ENCODE measurements at places on chromosomes 7 and 10. TPM values are rescaled to one million over a fixed set of nuclear protein-coding genes. Genes with fewer than 3 reads are reported as not detected.

GRCh38 chr10:45353186-45353585 lies 20.8 kb upstream of the ALOX5 start:
- H3K27ac ChIP-seq, result no peak overlapping the region
- H3K36me3 ChIP-seq, result no peaks in the 10 kb centered on the region
- H3K4me3 ChIP-seq, result no peak overlapping the region
- DNase-seq, result no peak
- no peaks in the 10 kb centered on the region for H3K27me3 ChIP-seq
- no peaks in the 10 kb centered on the region for H3K4me1 ChIP-seq

DNA sequence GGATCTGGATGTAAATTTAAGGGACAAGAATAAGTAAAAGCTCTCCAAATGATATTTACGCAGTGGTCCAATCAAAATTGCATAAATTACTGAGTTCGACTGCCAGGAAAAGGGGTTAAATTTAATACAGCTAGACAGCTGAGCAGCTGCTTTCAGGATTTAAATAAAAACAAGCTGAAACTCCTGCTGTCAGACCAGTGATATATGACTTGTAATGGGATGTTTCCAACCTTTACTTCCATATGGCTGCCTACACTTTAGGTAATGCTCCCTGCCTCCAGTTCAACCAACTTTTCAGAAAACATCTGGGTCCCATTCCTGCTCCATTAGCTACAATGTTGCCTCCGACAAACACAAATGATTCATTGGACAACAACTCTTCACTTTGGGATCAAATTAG lies 326.3 kb upstream of the DGKB start:
- no peak overlapping the region for H3K4me3 ChIP-seq
- no peak for DNase-seq
- H3K27ac ChIP-seq, result no peak overlapping the region
- H3K27me3 ChIP-seq, result no peaks in the 10 kb centered on the region
- H3K4me1 ChIP-seq, result no peaks in the 10 kb centered on the region

GRCh38 chr10:110017907-110018306 lies 10.1 kb downstream of the ADD3 start:
- H3K4me1 ChIP-seq, result no peaks in the 10 kb centered on the region
- no peak overlapping the region for H3K4me3 ChIP-seq
- H3K36me3 ChIP-seq, result no peaks in the 10 kb centered on the region
- no peak overlapping the region for H3K27ac ChIP-seq
- H3K27me3 ChIP-seq, result no peaks in the 10 kb centered on the region

GRCh38 chr10:101895781-101896180 lies 52.2 kb upstream of the KCNIP2 start:
- no peaks in the 10 kb centered on the region for H3K27me3 ChIP-seq
- DNase-seq, result no peak
- no peak overlapping the region for H3K27ac ChIP-seq
- H3K4me3 ChIP-seq, result no peak overlapping the region
- no peaks in the 10 kb centered on the region for H3K36me3 ChIP-seq
- no peaks in the 10 kb centered on the region for H3K4me1 ChIP-seq

DNA sequence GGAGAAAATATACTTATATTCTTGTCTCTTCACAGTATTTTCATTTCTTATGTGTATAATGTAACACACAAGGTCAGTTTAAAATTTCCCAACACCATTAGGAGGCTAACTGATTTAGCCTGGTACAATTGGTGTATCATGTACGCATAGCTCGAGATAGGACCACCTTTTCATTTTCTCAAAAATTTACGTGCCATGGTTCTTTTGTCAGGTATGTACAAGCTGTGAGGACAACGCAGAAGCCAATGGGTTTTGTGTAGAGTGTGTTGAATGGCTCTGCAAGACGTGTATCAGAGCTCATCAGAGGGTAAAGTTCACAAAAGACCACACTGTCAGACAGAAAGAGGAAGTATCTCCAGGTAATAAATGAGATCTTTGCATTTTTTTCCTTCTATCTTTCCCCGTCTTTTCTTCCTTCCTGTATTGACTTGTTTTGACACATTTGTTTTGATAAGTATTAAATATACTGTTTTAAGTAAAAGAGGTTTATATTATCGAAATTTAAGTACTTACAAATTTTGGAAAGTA lies 55.0 kb downstream of the TRIM24 start:
- no peaks in the 10 kb centered on the region for H3K36me3 ChIP-seq
- DNase-seq, result no peak
- no peak overlapping the region for H3K27ac ChIP-seq
- no peaks in the 10 kb centered on the region for H3K27me3 ChIP-seq
- H3K4me3 ChIP-seq, result no peak overlapping the region
- H3K4me1 ChIP-seq, result no peaks in the 10 kb centered on the region

- no peak for DNase-seq
- H3K27ac ChIP-seq, result no peak overlapping the region
- no peaks in the 10 kb centered on the region for H3K4me1 ChIP-seq
- no peaks in the 10 kb centered on the region for H3K36me3 ChIP-seq
- no peaks in the 10 kb centered on the region for H3K27me3 ChIP-seq
- no peak overlapping the region for H3K4me3 ChIP-seq
Measured at GRCh38 chr7:1446620-1447032, 12.6 kb downstream of the MICALL2 start.

DNA sequence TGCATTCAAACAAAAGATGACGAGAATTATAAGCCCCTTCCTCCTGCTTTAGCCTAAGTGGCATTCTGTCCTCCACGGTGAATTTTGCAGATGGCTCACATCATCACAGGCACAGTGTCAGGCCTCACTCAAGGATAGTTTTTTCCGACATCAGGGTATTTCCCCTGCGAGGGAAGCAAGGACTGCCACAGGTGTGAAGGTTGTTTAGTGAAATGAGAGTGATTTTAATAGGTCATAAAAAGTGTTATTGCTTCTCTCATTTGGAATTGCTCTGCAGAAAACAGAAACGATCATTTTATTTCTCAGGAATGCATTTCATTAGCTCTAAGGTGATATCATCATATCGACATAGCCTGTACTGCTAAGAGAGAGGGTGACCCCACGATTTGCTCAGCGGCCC lies 128.7 kb upstream of the LANCL2 start:
- no peak for DNase-seq
- H3K27me3 ChIP-seq, result no peaks in the 10 kb centered on the region
- no peak overlapping the region for H3K4me3 ChIP-seq
- H3K4me1 ChIP-seq, result no peaks in the 10 kb centered on the region
- no peaks in the 10 kb centered on the region for H3K36me3 ChIP-seq

DNA sequence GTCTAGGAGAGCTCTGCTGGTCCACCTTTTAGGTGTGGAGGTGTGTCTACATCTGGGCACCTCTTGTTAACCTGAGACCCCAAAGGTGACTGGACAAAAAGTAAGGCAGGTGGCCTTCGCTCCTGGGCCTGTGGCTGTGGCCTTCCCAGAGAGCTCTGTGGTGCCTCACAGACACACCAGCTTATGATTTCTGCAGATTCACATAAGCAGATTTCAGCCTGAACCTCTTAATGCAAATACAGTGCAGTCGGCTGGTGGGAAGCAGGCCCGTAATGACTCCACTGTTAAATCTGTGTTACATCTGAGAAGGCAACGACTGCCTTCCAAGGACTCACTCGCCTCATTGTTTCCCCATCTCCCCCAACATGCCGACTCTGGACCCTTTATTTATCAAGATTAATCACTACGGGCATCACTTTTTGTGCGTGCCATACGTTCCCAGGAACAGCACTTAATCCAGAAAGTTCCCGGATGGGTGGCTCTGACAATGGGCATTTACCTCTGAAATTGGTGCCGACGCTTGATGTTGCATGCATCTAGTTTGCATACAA lies 119.8 kb downstream of the EBF3 start:
- H3K4me3 ChIP-seq, result no peak overlapping the region
- no peaks in the 10 kb centered on the region for H3K27me3 ChIP-seq
- no peaks in the 10 kb centered on the region for H3K36me3 ChIP-seq
- no peak overlapping the region for H3K27ac ChIP-seq

DNA sequence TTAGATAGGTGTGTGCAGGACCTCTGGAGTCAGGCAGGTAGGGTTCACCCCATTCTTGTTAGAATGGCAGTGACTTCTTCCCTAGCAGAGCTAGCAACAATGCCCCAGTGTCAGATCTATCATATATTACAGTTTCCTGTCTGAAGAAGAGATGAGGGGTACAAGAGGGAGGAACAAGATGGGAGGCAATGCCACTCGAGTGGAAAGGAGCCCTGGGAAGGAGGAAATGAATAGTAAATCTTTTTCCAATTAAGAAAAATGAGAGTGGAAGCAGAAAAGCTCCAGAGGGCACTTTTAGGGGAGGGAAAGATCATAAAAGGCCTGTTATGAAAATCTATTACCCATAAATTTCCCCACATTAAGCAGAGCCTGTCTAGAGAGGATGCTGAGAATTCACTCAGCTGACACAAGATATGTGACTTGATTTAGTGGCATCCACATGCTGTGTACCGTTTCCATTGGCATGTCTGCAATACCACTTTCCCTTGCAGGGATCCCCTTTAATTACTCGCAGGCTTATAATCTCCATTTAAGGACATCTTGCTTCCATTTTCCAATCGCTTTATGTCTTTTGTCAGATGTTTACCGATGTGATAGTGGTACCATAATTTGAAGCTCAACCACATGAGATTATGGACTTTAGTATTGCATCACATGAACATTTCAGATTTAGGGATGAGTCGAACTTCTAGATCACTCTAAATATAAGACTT lies 70.0 kb upstream of the AGBL3 start:
- no peak overlapping the region for H3K27ac ChIP-seq
- no peaks in the 10 kb centered on the region for H3K27me3 ChIP-seq
- no peaks in the 10 kb centered on the region for H3K4me1 ChIP-seq
- DNase-seq, result no peak
- H3K4me3 ChIP-seq, result no peak overlapping the region

- H3K36me3 ChIP-seq, result no peaks in the 10 kb centered on the region
- no peak overlapping the region for H3K4me3 ChIP-seq
- no peaks in the 10 kb centered on the region for H3K4me1 ChIP-seq
- H3K27me3 ChIP-seq, result no peaks in the 10 kb centered on the region
- DNase-seq, result no peak
- no peak overlapping the region for H3K27ac ChIP-seq
Measured at GRCh38 chr7:141956084-141956483, 9.3 kb upstream of the CLEC5A start.

- H3K27ac ChIP-seq, result no peak overlapping the region
- no peaks in the 10 kb centered on the region for H3K36me3 ChIP-seq
- no peaks in the 10 kb centered on the region for H3K4me1 ChIP-seq
- no peak overlapping the region for H3K4me3 ChIP-seq
Measured at GRCh38 chr10:113320211-113320610, 232.6 kb upstream of the HABP2 start.

GRCh38 chr7:26346611-26347203 lies 55.0 kb downstream of the SNX10 start:
- no peaks in the 10 kb centered on the region for H3K36me3 ChIP-seq
- H3K4me3 ChIP-seq, result no peak overlapping the region
- no peaks in the 10 kb centered on the region for H3K27me3 ChIP-seq
- H3K4me1 ChIP-seq, result no peaks in the 10 kb centered on the region

GRCh38 chr10:6351495-6351894 lies 148.8 kb downstream of the PFKFB3 start:
- peaks cover 13% of the 10 kb centered on the region for H3K4me1 ChIP-seq
- no peaks in the 10 kb centered on the region for H3K36me3 ChIP-seq
- no peak for DNase-seq
- no peak overlapping the region for H3K4me3 ChIP-seq
- H3K27ac ChIP-seq, result no peak overlapping the region

DNA sequence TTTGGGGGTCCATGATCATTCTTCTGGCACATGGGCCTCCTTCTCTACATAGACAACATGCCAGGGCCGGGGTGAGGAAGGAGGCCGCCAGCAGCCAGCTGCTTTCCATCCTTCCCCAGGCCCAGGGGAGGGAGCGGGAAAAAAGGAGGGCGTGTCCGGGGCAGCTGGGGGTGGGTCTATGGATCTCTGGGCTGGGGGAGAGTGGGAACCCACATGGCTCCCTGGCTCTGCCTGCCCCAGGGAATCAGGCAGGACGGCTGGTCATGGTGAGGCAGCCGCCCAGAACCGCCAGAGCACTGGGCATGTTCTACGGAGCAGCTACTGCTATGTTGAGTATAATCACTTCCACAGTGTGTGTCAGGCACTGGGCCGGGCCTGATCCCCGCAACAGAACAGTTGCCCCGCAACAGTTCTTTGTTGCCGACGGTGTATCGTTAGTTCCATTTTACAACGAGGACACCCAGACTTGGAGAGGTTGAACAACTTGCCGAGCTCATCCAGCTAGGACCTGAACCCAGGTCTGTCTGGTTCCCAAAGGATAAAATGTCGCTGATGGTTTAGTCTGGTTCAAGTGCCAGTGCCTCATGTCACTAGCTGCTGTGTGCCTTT lies 6.4 kb upstream of the IRF5 start:
- no peak overlapping the region for H3K4me3 ChIP-seq
- DNase-seq, result no peak
- no peaks in the 10 kb centered on the region for H3K4me1 ChIP-seq
- no peaks in the 10 kb centered on the region for H3K27me3 ChIP-seq

DNA sequence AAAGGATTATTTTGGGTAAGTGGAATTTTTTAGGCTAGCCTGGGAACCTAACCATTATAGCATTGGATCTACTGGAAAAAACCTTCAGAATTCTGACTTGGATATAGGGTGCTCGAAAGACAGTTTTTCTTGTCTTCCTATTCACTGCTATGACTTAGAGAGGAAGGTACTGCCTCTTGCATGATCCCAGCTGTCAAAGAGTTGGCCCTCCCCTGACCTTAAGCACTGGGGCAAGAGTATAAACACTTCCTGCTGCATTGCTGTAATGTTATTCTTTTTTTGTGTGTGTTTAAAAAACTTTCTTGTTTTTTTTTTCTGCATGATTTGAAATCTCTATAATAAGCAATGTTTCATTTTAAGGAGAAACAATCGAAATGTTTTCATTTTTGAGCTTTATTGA lies 113.0 kb downstream of the LRMDA start:
- no peak for DNase-seq
- H3K27ac ChIP-seq, result no peak overlapping the region
- no peaks in the 10 kb centered on the region for H3K27me3 ChIP-seq
- H3K4me3 ChIP-seq, result no peak overlapping the region
- H3K36me3 ChIP-seq, result no peaks in the 10 kb centered on the region

Gene MSMB
- total RNA-seq, result not detected

Gene SRRM3
- total RNA-seq, result 8.4 TPM

Gene FEZF1
- 3.1 TPM for total RNA-seq

GRCh38 chr10:31930023-31930751 lies 1.6 kb upstream of the ARHGAP12 start:
- no peak overlapping the region for H3K27ac ChIP-seq
- H3K4me3 ChIP-seq, result peak overlapping the region; percentile 93
- H3K4me1 ChIP-seq, result peaks cover 20% of the 10 kb centered on the region
- no peaks in the 10 kb centered on the region for H3K36me3 ChIP-seq
- no peak for DNase-seq
- no peaks in the 10 kb centered on the region for H3K27me3 ChIP-seq

GRCh38 chr7:14748461-14748860 lies 154.1 kb downstream of the DGKB start:
- no peaks in the 10 kb centered on the region for H3K36me3 ChIP-seq
- no peaks in the 10 kb centered on the region for H3K27me3 ChIP-seq
- DNase-seq, result no peak
- no peak overlapping the region for H3K4me3 ChIP-seq
- no peak overlapping the region for H3K27ac ChIP-seq

- peak overlapping the region; percentile 31 for H3K27ac ChIP-seq
Measured at GRCh38 chr7:726854-727103, 280 bp downstream of the DNAAF5 start.

Gene HGF
- 3.1 TPM for total RNA-seq

All from testis (tissue), 5 donors.